Bronchus fibroblast of lung (primary cell): ENCODE measurements at places on chromosomes 1 and 21. TPM values are rescaled to one million over a fixed set of nuclear protein-coding genes. Genes with fewer than 3 reads are reported as not detected.

The SWT1 gene
- 2.1 and 2.5 TPM in 2 replicates for total RNA-seq

The HSD3B1 gene
- not detected in 2 replicates for total RNA-seq

The HPCAL4 gene
- total RNA-seq = not detected in 2 replicates

The MROH7 gene
- total RNA-seq = not detected in 2 replicates

The FCN3 gene
- not detected in 2 replicates for total RNA-seq

The FCRL2 gene
- total RNA-seq = not detected in 2 replicates
